Iris pigment epithelial cell (primary cell): ENCODE measurements at places on chromosomes 12 and 14.

- DNase-seq = no peak
Observed at GRCh38 chr12:113235976-113236375, 14.7 kb downstream of the TPCN1 start.

DNA sequence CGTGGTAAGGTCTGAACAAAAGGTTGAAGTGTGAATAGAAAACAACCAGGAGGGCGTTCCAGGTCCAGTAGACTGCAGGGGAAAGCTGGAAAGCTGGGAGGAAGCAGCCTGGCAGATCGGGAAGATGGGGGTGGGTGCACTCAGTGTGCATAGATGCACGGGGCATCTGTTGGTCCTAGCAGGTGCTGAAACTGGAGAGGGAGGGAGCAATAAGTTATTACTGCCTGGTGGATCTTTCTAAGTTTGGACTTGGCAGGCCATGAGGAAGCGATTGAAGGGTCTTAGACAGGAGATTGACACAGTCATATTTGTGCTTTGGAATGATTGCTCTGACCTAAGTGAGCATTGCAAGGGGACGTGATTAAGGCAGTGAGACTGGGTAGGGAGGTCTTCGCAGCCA lies 194.4 kb downstream of the EFCAB11 start:
- no peak for DNase-seq

GRCh38 chr12:132131229-132131628 lies 12.9 kb downstream of the DDX51 start:
- DNase-seq = no peak

DNA sequence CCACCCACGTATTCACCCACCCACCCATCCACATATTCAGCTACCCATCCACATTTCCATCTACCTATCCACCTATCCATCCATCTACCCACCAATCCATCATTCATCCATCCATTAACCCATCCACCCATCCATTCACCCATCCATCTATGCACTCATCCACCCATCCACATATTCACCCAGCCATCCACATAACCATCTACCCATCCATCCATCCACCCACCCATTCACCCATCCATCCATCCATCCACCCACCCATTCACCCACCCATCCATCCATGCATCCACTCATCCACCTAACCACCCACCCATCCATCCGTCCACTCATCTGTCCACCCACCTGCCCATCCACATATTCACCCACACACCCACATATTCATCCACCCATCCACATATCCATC lies 70.5 kb downstream of the LGMN start:
- DNase-seq = no peak

DNA sequence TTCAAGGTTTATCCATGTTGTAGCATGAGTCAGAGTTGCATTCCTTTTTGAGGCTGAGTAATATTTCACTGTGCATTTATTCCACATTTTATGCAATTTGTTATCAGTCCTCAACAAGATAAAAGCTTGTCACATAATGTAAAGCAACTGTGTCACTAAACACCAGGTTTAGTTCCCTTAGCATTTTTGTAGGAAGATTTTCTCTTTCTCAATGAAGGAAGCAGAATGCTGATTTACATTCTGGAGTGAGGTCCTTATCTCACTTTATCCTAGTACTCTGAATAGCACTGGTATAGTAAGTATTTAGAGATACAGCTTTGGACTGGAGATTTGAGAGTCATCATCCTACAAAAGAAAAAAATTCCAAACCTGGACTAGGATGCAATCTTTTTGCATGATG lies 9.8 kb upstream of the EXD2 start:
- DNase-seq = peak; percentile 14

GRCh38 chr12:3597526-3598210 lies 106.7 kb downstream of the PRMT8 start:
- DNase-seq = no peak

DNA sequence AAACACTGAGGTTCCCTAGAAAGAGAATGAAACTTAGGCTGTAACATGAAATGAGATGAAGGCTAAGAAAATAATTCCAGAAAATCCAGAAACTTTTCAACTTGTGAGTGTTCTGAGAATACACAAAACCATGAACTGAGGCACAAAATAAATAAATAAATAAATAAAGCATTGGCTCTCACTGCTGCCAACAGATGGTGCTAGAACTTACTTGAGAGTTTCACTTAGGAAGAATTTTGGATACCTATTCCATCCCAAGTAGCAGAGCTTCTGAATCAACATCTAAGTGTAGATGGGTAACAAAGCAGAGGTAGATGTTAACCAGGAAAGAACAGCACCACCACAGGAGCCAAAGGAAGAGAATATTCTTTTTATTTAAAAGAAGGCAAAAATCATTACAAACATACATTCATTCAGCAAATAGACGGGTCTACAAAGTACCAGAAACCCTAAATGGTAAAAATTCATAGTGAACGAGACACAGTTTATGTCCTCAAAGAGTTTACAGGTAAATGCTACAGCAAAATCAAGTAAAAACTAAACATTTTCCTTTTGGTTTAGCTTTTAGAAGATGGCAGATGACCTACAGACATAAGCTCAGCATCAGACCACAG lies 16.7 kb downstream of the EPS8 start:
- DNase-seq = no peak

DNA sequence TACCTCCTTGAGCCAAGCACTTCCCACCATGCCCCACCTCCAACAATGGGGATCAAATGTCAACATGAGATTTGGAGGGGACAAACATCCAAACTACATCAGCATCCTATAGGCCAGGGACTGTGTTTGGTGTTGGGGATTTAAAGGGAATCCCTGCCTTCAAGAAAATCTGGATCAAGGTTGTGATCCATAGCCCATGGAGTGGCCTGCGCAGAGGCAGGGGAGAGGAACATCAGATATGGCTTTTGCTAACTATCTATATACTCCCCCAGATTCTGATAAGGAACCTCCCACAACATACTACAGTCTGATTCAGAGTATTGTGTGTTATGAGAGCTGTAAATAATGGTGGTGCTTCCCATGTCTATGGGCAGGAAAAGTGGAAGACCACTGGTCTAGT lies 5.1 kb downstream of the KIF5A start:
- DNase-seq = no peak

- peak; percentile 70 for DNase-seq
Observed at GRCh38 chr12:52213564-52214420, 19.3 kb upstream of the KRT7 start.

- DNase-seq = no peak
Observed at GRCh38 chr12:80721326-80721725, 4.6 kb downstream of the MYF5 start.

- DNase-seq = no peak
Observed at GRCh38 chr12:82910246-82910893, 223.7 kb downstream of the TMTC2 start.

DNA sequence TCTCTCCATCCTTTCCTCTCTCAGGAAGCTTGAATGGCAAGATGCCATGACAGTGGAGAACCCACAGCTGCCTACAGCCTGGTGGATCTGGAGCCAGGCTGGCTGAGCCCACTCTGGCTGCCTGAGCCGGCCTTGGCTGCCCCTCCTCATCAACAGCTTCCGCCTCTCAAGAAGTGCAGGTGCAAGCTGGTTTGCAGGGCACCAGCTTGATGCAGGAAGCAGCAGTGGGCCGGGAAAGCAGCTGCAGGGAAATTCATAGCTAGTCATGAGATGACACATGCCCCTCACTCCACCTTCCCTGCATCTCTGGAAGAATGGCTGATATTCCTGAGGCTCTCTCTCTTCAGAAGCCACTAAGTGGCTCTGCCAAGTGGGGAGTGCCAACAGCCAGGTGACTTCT lies 289.1 kb downstream of the RPS29 start:
- DNase-seq = no peak

DNA sequence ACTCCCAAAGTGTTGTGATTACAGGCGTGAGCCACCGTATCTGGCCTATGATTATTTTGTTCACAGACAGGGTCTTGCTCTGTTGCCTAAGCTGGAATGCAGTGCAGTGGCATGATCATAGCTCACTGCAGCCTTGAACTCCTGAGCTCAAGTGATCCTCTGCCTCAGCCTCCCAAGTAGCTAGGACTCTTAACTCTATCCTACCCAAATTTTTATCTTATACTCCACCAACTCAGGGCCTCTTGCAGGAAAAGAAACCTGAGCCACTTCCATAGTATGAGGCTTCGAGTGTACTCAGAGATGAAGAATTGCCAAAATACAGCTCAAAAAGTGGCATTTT lies 828 bp downstream of the MMAB start:
- DNase-seq = no peak

- no peak for DNase-seq
Observed at GRCh38 chr12:13950502-13950901, 30.9 kb downstream of the GRIN2B start.

GRCh38 chr12:108605000-108605689 lies 7.3 kb upstream of the TMEM119 start:
- DNase-seq = no peak

GRCh38 chr12:114954511-114955055 lies 270.6 kb upstream of the TBX3 start:
- no peak for DNase-seq

DNA sequence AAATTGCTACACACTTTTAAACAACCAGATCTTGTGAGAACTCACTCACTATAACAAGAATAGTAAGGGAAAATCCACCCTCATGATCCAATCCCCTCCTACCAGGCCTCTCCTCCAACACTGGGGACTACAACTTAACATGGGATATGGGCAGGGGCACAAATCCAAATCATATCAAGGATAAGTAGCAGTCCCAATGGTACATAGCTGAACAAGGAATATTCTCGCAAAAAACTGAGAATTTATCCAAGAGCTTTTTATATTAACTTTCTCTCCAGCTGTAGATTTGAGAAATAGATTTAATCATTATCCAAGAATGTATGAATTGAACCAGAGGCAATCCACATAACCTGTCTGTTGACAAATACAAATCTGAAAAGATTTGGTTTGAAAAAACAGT lies 185.2 kb downstream of the TMTC3 start:
- no peak for DNase-seq

DNA sequence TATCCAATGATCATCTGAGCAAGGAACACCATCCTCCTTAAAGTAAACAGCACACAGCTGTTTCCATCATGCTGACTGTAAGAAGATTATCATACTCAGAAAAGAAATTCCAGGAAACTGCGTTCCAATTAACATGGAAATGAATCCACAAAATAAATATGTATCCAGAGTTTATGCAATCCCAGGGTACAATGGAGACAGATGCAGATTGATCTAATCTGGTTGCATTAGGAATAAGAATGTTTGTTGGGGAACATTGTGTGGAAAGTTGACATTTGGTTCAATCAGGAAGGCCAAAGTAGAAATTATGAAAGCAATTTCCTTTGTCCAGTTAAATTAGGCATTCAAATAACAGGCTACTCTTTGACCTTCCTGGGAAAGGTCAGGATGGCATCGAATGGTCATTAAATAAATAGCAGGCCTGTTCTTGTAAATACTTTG lies 236.9 kb upstream of the AMIGO2 start:
- DNase-seq = no peak

GRCh38 chr12:116390401-116391335 lies 113.2 kb upstream of the MED13L start:
- peak; percentile 35 for DNase-seq

GRCh38 chr12:85283560-85283959 lies 3.5 kb downstream of the ALX1 start:
- no peak for DNase-seq

DNA sequence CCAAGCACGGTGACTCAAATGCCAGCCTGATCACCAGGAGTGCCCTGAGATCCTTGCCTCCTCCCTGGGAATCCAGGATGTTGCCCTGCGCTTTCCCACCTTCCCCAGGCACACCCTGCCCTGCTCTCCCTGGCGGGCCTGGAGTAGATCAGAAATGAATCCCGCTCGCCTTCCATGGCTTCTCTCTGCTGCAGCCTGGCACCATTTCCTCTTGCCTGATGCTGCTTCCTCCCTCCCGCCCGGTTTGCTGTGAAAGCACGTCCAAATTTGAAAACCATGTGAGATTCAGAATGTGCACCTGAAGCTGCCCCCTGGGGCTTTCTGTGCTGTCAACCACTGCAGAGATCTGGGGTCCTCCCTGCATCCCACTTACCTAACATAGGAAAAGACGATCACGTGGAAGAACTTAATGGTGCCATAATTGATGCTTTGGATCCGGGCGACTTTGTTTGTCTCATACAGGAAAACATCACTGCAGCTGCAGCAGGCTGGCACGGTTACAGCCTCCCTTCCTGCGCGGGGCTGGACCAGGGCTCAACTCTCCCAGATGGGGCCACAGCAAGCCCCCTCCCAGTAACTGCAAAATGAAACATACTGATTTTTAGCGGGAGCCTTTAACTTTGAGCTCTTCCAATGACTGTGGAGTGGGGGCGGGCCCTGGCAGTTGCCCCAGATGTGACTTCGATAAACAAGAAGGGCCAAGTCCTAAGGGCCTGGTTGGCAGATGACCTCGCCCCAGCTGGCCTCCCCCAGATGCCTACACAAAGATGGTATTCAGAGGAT lies 24.9 kb upstream of the C12orf76 start:
- peak; percentile 12 for DNase-seq

- DNase-seq = no peak
Observed at GRCh38 chr12:30794020-30794419, 39.3 kb upstream of the CAPRIN2 start.

GRCh38 chr12:58725400-58726105 lies 194.8 kb downstream of the LRIG3 start:
- no peak for DNase-seq

- DNase-seq = no peak
Observed at GRCh38 chr12:27462851-27463250, 16.3 kb downstream of the SMCO2 start.

GRCh38 chr12:115020091-115020490 lies 336.1 kb upstream of the TBX3 start:
- no peak for DNase-seq

GRCh38 chr12:74644681-74645080 lies 107.0 kb downstream of the ATXN7L3B start:
- no peak for DNase-seq

DNA sequence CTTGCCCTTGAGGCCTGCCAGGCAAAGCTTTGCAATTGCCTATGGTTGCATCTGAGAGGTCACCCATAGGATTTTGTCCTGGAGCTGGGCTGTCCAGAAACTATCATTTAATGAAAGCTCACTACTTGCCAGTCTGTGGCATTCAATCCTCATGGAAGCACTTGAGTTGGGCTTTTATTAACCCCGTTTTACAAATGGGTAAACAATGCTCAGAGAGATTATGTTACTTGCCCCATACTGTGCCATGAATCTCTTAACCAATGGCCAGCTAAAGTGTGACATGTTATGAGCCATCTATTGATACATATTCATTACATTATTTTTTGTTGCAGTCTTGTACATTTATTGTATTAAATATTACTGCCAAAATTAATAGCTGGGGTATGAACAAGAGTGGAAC lies 35.9 kb downstream of the PDZRN4 start:
- DNase-seq = no peak

- DNase-seq = no peak
Observed at GRCh38 chr14:77989441-77989991, 180.7 kb upstream of the NRXN3 start.

GRCh38 chr12:31874961-31875608 lies 84.1 kb upstream of the RESF1 start:
- DNase-seq = peak; percentile 95

GRCh38 chr12:94676922-94677321 lies 26.6 kb upstream of the TMCC3 start:
- DNase-seq = no peak

- DNase-seq = peak; percentile 64
Observed at GRCh38 chr14:55707365-55707804, 127.4 kb downstream of the KTN1 start.

- no peak for DNase-seq
Observed at GRCh38 chr12:89775063-89775985, 66.7 kb upstream of the ATP2B1 start.
